ENCODE measurements at places on chromosomes 11 and 22.

GRCh38 chr11:134406264-134407185 is 5.5 kb downstream of the B3GAT1 start:
- DNase-seq = no peak

- DNase-seq = peak; percentile 30
Observed at GRCh38 chr11:112540261-112540660, 279.6 kb upstream of the PLET1 start.

DNA sequence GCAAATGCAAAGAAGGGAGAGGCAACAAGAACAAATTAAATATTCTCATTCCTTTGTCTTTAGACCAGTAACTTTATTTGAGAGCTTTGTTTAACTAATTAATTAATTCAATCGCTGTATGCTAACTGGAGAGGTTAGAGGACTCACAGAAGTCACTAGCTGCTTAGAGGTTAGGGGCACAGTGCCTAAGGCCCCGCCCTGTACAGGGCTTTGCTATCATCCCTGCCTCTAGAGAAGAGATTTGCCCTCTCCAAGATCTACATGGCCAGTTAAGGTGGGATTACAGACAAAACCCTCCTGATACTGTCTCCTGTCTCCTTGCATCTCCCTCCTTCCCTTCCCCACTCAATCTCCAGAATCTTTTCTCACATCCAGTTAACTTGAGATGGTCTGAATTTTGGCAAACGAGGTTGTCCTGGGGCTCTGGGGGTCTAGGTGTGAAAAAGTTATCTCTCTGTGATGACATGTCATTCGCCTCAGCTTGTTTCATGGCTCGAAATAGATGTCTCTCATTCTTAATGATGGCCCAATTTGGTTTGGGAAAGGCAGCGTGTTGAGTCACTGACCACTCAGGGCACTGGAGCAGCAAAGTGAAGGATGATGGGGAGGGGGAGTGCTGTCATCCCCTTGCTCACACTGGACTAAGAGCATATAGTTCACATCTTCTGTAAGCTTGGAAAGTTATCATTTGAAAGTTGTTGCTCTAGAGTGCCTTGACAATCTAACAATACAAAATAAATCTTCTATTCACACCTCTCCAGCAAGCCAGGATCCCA is 190.9 kb downstream of the KIRREL3 start:
- no peak for DNase-seq

- no peak for DNase-seq
Observed at GRCh38 chr11:60769273-60769672, 12.6 kb downstream of the MS4A15 start.

Measured in renal pelvis (tissue), 12 donors.